ENCODE measurements at places on chromosomes 3 and 15.

DNA sequence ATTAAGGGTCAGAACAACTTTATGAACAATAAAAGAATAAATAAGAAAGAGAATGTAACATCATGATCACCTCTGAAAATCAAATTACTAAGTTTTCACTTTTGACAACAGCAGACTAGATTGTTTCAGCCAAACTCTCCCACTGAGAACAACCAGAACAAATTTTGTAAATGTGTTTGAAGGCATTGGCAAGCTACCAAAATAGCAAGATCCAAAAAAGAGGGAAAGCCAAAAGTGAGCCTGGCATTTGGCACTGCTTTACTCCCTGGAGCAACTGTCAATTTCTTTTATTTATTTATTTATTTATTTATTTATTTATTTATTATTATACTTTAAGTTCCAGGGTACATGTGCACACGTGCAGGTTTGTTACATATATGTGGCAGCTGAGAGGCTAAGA is 67.2 kb downstream of the CFAP44 start:
- no peak overlapping the region for H3K27ac ChIP-seq
- no peak overlapping the region for H3K4me3 ChIP-seq
- no peaks in the 10 kb centered on the region for H3K36me3 ChIP-seq

DNA sequence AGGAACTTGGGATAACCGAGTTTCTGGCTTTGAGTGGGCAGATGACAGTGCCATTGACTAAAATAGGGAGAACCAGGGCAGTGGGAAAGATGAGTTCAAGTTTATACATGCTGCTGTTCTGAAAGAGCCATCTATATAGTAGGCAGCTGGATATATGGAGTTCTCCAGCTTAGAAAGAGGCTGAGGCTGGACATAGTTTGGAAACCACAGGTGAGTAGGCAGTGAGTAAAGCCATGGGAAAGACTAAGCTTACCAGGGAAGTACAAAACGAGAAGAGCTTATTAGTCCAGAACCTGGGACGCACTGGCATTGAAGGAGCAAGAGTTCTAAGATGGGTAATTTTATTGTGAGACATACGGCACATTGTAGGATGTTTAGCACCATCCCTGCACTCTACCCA is 54.2 kb downstream of the MSL2 start:
- no peaks in the 10 kb centered on the region for H3K36me3 ChIP-seq
- H3K27me3 ChIP-seq: no peaks in the 10 kb centered on the region
- no peaks in the 10 kb centered on the region for H3K4me1 ChIP-seq
- no peak overlapping the region for H3K4me3 ChIP-seq

- DNase-seq: no peak
- peak overlapping the region; percentile 99 for H3K27ac ChIP-seq
- H3K4me1 ChIP-seq: peaks cover 21% of the 10 kb centered on the region
- peaks cover 11% of the 10 kb centered on the region for H3K36me3 ChIP-seq
These were observed 884 bp upstream of the KNL1 start for GRCh38 chr15:40593165-40593564.

- H3K4me3 ChIP-seq: no peak overlapping the region
- no peak overlapping the region for H3K27ac ChIP-seq
- DNase-seq: no peak
- no peaks in the 10 kb centered on the region for H3K4me1 ChIP-seq
These were observed 309.6 kb upstream of the TLE3 start for GRCh38 chr15:70407336-70407670.

DNA sequence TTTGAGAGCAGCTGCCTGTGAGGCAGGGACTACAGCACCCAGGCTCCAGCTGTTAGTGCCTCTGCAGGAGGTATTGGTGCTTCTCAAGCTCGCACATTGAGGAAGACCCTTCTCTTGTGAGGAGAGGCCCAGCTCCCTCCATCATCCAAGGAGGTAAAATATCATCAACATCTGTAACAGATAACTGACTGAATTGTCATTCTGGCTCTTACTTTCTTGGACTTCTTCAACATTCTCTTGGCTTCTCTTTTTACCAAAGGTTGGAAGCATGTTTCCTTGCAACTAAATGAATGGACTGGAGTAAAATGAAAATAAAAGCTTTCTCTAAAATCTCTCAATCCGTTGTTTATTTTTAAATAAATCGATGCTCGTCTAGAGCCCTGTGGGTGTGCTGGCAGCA is 53.1 kb upstream of the PXYLP1 start:
- H3K36me3 ChIP-seq: no peaks in the 10 kb centered on the region
- H3K27ac ChIP-seq: no peak overlapping the region
- no peaks in the 10 kb centered on the region for H3K4me1 ChIP-seq
- no peak overlapping the region for H3K4me3 ChIP-seq
- H3K27me3 ChIP-seq: peaks cover 9% of the 10 kb centered on the region

GRCh38 chr3:175200391-175201095 is 341.4 kb downstream of the NAALADL2 start:
- H3K4me1 ChIP-seq: no peaks in the 10 kb centered on the region
- H3K27me3 ChIP-seq: no peaks in the 10 kb centered on the region
- DNase-seq: no peak
- no peaks in the 10 kb centered on the region for H3K36me3 ChIP-seq
- no peak overlapping the region for H3K4me3 ChIP-seq
